ENCODE measurements at places on chromosomes 11 and 22. TPM values are rescaled to one million over a fixed set of nuclear protein-coding genes. Genes with fewer than 3 reads are reported as not detected.

The CCND1 gene
- 0.78 TPM for total RNA-seq

The MOGAT2 gene
- not detected for total RNA-seq

The MRPL48 gene
- total RNA-seq, result 32.8 TPM

The LPXN gene
- total RNA-seq, result 159 TPM

The FDXACB1 gene
- 3.5 TPM for total RNA-seq

The METTL15 gene
- total RNA-seq, result 16.1 TPM

The LIF gene
- total RNA-seq, result 508 TPM

The NOX4 gene
- total RNA-seq, result not detected

The C11orf16 gene
- not detected for total RNA-seq

The RAB38 gene
- total RNA-seq, result 1.4 TPM

The RABL2B gene
- 41.0 TPM for total RNA-seq

The SUSD2 gene
- total RNA-seq, result 1.2 TPM

The CHST1 gene
- total RNA-seq, result not detected

The OR52E8 gene
- not detected for total RNA-seq

The SLC5A12 gene
- not detected for total RNA-seq

The PAX6 gene
- not detected for total RNA-seq

The ELF5 gene
- total RNA-seq, result not detected

The NOL12 gene
- 42.8 TPM for total RNA-seq

DNA sequence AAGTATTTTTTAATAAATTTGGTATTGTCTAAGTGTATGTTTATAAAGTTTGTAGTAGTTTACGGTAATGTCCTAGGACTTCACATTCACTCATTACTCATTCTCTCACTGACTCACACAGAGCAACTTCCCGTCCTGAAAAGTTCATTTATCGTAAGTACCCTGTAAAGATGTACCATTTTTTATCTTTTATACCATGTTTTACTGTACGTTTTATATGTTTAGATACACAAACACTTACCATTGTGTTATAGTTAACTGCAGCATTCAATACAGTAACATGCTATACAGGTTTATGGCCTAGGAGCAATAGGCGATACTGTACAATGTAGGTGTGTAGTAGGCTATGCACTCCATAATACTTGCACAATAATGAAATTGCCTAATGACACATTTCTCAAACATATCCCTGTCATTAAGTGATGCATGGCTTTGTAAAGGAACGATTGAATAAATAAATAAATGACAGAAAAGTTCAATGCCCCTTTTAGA lies 12.5 kb upstream of the CARD18 start:
- no peaks in the 10 kb centered on the region for H3K4me1 ChIP-seq
- no peaks in the 10 kb centered on the region for H3K36me3 ChIP-seq
- DNase-seq, result no peak
- no peak overlapping the region for H3K27ac ChIP-seq

- H3K36me3 ChIP-seq, result no peaks in the 10 kb centered on the region
- peaks cover 18% of the 10 kb centered on the region for H3K4me1 ChIP-seq
- H3K4me3 ChIP-seq, result peak overlapping the region; percentile 87
- peaks cover 6% of the 10 kb centered on the region for H3K27me3 ChIP-seq
Observed at GRCh38 chr22:29306835-29307595, 565 bp downstream of the GAS2L1 start.

GRCh38 chr11:28144808-28145207 lies 36.6 kb downstream of the METTL15 start:
- no peak overlapping the region for H3K27ac ChIP-seq
- H3K4me3 ChIP-seq, result no peak overlapping the region
- peaks cover 1% of the 10 kb centered on the region for H3K4me1 ChIP-seq
- H3K27me3 ChIP-seq, result no peaks in the 10 kb centered on the region
- peaks cover 21% of the 10 kb centered on the region for H3K36me3 ChIP-seq

GRCh38 chr11:116507016-116507415 lies 265.8 kb downstream of the BUD13 start:
- no peak for DNase-seq
- no peak overlapping the region for H3K4me3 ChIP-seq
- H3K27me3 ChIP-seq, result peaks cover 24% of the 10 kb centered on the region
- no peaks in the 10 kb centered on the region for H3K36me3 ChIP-seq

DNA sequence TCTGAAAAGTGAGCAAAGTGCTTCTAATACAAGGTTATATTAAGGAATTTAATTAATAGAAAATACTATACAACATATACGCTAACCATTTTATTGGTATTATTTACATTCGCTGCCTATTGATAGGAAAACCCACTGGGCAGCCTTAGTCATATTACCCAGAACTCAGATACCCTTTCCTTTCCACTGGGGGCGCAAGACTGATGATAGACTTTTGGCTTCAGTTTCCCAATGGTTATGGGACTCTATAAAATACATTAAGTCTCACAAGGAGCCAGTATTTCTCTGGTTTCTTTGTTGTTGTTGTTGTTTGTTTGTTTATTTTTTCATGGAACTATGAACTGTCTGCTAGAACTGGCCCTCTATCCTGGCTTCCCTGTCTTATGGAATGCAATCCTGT lies 471.1 kb upstream of the KIRREL3 start:
- no peaks in the 10 kb centered on the region for H3K27me3 ChIP-seq
- H3K36me3 ChIP-seq, result no peaks in the 10 kb centered on the region
- no peak overlapping the region for H3K4me3 ChIP-seq
- no peak overlapping the region for H3K27ac ChIP-seq

GRCh38 chr11:80211673-80212072 lies 770.8 kb upstream of the TENM4 start:
- DNase-seq, result no peak
- H3K4me3 ChIP-seq, result no peak overlapping the region
- H3K36me3 ChIP-seq, result no peaks in the 10 kb centered on the region
- no peak overlapping the region for H3K27ac ChIP-seq
- H3K27me3 ChIP-seq, result no peaks in the 10 kb centered on the region

DNA sequence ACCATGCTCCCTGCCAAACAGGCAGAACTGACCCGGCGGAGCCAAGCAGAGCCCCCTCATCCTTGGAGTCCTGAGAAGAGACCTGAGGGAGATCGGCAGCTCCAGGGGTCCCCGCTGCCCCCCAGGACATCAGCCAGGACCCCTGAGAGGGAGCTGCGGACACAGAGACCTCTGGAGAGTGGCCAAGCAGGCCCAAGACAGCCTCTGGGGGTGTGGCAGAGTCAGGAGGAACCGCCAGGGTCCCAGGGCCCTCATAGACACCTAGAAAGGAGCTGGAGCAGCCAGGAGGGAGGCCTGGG lies 37.5 kb downstream of the TRIOBP start:
- H3K27ac ChIP-seq, result no peak overlapping the region
- peaks cover 5% of the 10 kb centered on the region for H3K4me1 ChIP-seq
- no peak for DNase-seq
- H3K4me3 ChIP-seq, result no peak overlapping the region
- peaks cover 6% of the 10 kb centered on the region for H3K36me3 ChIP-seq

DNA sequence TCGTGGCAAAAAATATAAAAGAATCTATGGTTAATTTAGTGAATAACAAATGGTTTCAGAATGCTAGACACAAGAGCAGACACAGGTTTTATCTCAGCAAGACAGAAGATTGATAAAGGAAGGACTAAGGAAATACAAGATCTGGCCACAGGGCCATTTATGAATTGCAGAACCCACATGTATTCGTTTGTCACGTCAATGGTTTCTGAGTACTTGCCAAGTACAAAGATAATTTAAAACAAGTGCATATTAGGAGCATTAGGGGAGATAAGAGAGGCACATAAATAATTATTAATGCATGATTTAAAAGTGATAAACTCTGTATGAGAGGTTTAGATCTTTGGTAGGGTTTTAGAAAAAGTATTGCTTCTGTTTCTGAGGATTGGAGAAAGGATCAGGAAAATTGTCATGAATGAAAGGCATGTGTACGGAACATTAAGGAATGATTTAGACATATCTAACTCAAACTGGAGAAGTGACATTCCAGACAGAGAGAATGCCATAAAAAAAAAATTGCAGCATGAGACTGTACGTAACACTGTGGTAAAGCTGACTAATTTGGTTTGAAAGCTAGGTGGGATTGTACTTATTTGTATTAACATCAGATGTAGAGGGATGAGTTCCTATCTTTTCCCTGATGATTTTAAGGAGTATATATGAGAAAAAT lies 727.1 kb downstream of the NELL1 start:
- H3K4me1 ChIP-seq, result no peaks in the 10 kb centered on the region
- no peak overlapping the region for H3K4me3 ChIP-seq
- H3K27me3 ChIP-seq, result no peaks in the 10 kb centered on the region
- DNase-seq, result no peak
- no peaks in the 10 kb centered on the region for H3K36me3 ChIP-seq

DNA sequence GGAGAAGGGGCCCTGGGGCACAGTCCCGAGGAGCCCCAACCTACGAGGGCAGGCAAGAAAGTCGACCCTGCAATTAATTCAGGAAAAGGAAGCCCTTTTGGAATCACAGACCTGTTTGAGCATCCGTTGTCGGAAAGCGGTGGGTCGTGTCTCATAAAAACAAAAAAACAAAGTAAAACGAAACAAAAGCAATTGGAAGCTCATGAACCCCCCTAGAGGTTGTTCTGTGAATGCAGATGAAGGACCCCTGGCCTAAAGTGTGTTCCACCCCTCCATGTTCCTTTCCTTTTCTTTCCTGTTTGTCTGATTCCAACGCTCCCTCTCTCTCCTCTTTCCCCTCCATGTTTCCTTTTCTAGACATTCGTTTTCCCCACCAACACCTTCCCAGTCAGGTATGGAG lies 203.7 kb downstream of the GRIK4 start:
- H3K36me3 ChIP-seq, result no peaks in the 10 kb centered on the region
- DNase-seq, result no peak
- no peaks in the 10 kb centered on the region for H3K4me1 ChIP-seq
- peaks cover 11% of the 10 kb centered on the region for H3K27me3 ChIP-seq
- peak overlapping the region; percentile 35 for H3K27ac ChIP-seq
- H3K4me3 ChIP-seq, result peak overlapping the region; percentile 76

GRCh38 chr11:125494974-125495725 lies 915 bp downstream of the FEZ1 start:
- H3K27ac ChIP-seq, result no peak overlapping the region
- peak overlapping the region; percentile 84 for H3K4me3 ChIP-seq
- peaks cover 15% of the 10 kb centered on the region for H3K4me1 ChIP-seq
- peak; percentile 42 for DNase-seq
- H3K36me3 ChIP-seq, result no peaks in the 10 kb centered on the region
- H3K27me3 ChIP-seq, result peaks cover 56% of the 10 kb centered on the region

GRCh38 chr22:49992921-49993648 lies 19.5 kb downstream of the IL17REL start:
- peaks cover 1% of the 10 kb centered on the region for H3K36me3 ChIP-seq
- H3K4me1 ChIP-seq, result peaks cover 3% of the 10 kb centered on the region
- peaks cover 5% of the 10 kb centered on the region for H3K27me3 ChIP-seq
- peak overlapping the region; percentile 61 for H3K27ac ChIP-seq

GRCh38 chr11:72411623-72412419 lies 22.5 kb downstream of the CLPB start:
- H3K4me1 ChIP-seq, result peaks cover 12% of the 10 kb centered on the region
- peaks cover 2% of the 10 kb centered on the region for H3K36me3 ChIP-seq
- no peaks in the 10 kb centered on the region for H3K27me3 ChIP-seq
- no peak overlapping the region for H3K4me3 ChIP-seq
- no peak for DNase-seq
- peak overlapping the region; percentile 81 for H3K27ac ChIP-seq

- peaks cover 2% of the 10 kb centered on the region for H3K4me1 ChIP-seq
- no peaks in the 10 kb centered on the region for H3K36me3 ChIP-seq
- peaks cover 28% of the 10 kb centered on the region for H3K27me3 ChIP-seq
- DNase-seq, result no peak
- H3K4me3 ChIP-seq, result peak overlapping the region; percentile 12
Observed at GRCh38 chr11:2882396-2883110, 3.0 kb downstream of the CDKN1C start.

DNA sequence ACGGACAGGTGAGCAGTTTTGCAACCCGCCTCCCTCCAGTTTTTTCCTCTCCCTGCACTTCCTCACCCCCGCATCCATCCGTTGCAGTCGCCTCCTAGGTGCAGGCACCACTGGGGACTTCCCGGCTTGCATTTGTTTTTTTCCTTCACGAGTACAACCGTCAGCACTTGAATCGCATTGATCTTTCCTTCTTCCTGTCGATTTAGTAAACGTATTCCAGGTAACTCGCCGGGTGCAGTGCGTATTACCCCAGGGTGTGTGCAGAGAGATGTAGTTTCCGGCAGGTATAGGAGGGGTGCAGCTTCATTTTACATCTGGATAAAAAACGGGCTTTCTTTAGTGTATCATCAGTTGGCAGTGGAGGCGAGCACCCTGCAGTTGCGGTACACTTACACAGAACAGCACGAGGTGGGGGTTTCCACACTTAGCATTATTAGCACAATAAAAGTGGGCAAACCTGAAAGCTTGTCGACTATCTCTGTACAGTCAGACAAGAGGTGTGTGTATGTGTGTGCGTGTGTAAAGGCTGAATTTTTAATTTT lies at the start of gene SORL1-AS1:
TSS of gene SORL1-AS1 (minus strand) at position 359 of the 542 bp plus-strand sequence.
- H3K36me3 ChIP-seq, result peaks cover 21% of the 10 kb centered on the region
- peaks cover 74% of the 10 kb centered on the region for H3K4me1 ChIP-seq
- peak within 1 kb of the TSS; percentile 94 for H3K27ac ChIP-seq

DNA sequence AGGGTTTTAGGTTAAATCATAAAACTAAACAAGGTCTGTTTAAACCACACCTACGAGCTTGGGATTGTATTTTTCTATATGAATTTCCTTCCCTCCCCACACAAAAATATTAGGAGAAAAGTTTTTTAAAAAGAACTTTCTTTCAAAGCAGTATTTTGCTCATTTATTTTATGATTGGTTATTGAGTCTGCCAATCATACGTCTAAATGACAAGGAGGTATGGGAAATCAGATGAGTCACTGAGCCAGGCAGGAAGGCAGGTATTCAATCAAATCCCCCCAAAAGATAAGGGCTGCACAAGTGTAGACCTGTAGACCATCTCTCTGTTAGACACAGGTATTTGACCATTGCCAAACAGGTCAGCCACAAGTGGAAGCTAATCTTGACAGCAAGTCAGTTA lies 440.1 kb upstream of the CCDC90B start:
- H3K27ac ChIP-seq, result no peak overlapping the region
- DNase-seq, result no peak

DNA sequence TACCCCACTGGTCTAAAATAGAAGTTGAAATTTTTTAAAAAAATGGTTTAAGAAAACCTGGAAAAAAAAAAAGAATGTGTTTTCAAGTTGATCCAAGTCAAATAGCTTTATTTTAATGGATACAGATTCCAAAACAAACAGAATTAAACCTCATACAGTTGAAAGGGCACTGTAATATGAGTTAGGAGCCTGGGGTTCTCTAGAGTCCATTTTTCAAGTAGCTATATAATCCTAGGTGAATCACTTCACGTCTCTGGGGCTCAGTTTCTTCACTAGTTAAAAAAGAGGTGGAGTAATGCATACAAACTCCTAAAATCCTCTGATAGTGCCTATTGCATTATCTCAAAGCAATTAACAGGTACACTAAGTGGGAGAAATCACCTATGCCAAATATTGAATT lies 132.9 kb downstream of the BBOX1 start:
- no peak for DNase-seq
- H3K27ac ChIP-seq, result no peak overlapping the region
- H3K36me3 ChIP-seq, result no peaks in the 10 kb centered on the region
- no peaks in the 10 kb centered on the region for H3K4me1 ChIP-seq
- peaks cover 11% of the 10 kb centered on the region for H3K27me3 ChIP-seq
- no peak overlapping the region for H3K4me3 ChIP-seq

GRCh38 chr22:34950489-34950888 lies 115.5 kb upstream of the ISX start:
- H3K36me3 ChIP-seq, result no peaks in the 10 kb centered on the region
- no peaks in the 10 kb centered on the region for H3K4me1 ChIP-seq
- H3K27me3 ChIP-seq, result peaks cover 2% of the 10 kb centered on the region
- no peak overlapping the region for H3K27ac ChIP-seq

GRCh38 chr22:46132830-46133587 lies 17.3 kb upstream of the PPARA start:
- no peak overlapping the region for H3K4me3 ChIP-seq
- H3K27ac ChIP-seq, result no peak overlapping the region
- H3K36me3 ChIP-seq, result no peaks in the 10 kb centered on the region
- H3K4me1 ChIP-seq, result no peaks in the 10 kb centered on the region

- H3K4me1 ChIP-seq, result peaks cover 10% of the 10 kb centered on the region
- H3K36me3 ChIP-seq, result peaks cover 2% of the 10 kb centered on the region
- peak overlapping the region; percentile 68 for H3K4me3 ChIP-seq
- H3K27ac ChIP-seq, result peak overlapping the region; percentile 78
- DNase-seq, result peak; percentile 39
Observed at GRCh38 chr11:78039919-78040671, 17.0 kb upstream of the KCTD14 start.
